ENCODE measurements at places on chromosomes 1 and 21. TPM values are rescaled to one million over a fixed set of nuclear protein-coding genes. Genes with fewer than 3 reads are reported as not detected.

The NUP210L gene
- total RNA-seq, result not detected

DNA sequence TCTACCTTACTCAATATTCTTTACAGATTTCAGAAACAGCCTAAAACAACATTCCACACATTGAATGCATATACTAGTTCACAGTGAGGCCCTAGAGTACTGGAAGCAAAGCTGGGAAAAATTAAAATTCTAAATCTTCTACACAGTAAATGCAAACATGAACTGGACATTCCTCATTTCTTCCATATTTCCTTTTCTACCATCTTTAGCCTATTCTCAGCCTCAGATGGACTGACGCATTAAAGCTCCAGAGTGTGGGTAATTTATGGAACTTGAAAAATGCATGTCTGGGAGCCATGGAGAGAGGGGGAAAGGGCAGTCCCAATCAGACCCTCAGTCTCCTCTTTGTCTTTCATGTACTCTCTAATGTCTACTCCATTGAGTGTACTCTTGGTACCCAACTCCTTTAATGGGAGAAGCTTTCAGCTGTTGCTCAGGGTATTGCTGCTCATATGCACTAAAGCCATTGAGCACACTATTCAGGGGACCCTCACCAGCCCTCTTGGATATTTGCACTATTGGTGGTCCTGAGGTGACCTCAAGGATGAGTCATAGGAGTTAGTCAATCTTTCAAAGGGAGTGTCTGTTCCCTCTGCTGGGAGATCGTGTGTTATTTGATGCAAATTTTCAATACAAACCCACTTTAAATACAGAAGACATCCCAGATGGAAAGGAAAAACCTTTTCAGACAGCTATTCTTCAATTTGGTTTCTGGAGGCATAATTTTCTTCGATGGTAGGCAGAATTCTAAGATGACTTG lies 83.3 kb upstream of the KCNJ15 start:
- H3K4me3 ChIP-seq, result no peak overlapping the region
- H3K36me3 ChIP-seq, result no peaks in the 10 kb centered on the region
- DNase-seq, result no peak
- no peak overlapping the region for H3K27ac ChIP-seq
- H3K27me3 ChIP-seq, result no peaks in the 10 kb centered on the region

DNA sequence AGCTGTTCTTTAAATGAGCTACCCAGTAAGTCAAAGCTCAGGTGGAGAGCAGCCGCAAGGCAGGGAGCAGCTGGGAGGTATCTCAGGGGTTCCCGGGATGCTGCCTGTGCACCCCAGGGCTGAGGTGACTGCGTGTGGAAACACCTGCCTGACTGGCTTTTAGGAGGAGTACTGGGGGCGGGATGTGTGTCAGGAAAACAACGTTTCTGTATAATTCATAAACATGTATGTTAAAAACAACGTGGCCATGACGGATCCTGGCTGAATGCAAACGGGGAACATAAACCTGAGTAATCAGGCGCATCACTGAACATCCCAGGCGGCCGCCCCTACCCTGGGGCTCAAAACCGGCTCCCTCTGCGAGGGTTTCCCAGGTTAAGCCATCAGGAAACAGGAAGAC lies 1.5 kb downstream of the C1orf159 start:
- DNase-seq, result no peak
- H3K4me3 ChIP-seq, result peak overlapping the region; percentile 66
- no peaks in the 10 kb centered on the region for H3K36me3 ChIP-seq
- no peak overlapping the region for H3K27ac ChIP-seq
- peaks cover 11% of the 10 kb centered on the region for H3K27me3 ChIP-seq

The REG4 gene
- not detected for total RNA-seq

GRCh38 chr1:116674751-116675150 lies 7.2 kb upstream of the IGSF3 start:
- H3K36me3 ChIP-seq, result no peaks in the 10 kb centered on the region
- H3K27ac ChIP-seq, result no peak overlapping the region
- H3K27me3 ChIP-seq, result no peaks in the 10 kb centered on the region
- no peak overlapping the region for H3K4me3 ChIP-seq
- DNase-seq, result no peak
- H3K4me1 ChIP-seq, result no peaks in the 10 kb centered on the region

DNA sequence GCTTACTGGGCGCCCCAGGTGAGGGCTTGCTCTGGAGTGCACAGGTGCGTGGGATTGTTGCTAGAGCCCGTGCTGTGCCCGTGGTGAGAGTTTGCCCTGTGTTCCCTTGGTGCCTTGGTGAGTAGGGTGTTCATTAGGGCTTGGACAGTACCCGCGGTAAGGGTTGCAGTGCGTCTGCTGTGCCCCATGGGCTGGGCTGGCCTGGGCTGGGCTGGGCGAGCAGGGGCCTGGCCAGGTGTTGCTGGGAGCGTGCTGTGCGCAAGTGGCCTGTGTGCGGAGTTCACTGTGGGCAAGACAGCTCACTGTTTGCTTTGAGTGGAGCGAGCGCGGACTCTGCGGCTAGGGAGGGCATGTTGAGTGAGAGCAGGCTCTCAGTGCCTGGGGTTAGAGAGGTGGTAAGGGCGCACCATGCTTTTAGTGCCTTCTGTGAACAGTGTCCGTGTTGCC lies 725 bp downstream of the CR1L start:
- no peaks in the 10 kb centered on the region for H3K36me3 ChIP-seq
- H3K27me3 ChIP-seq, result peaks cover 10% of the 10 kb centered on the region
- peak; percentile 49 for DNase-seq
- peaks cover 44% of the 10 kb centered on the region for H3K4me1 ChIP-seq

DNA sequence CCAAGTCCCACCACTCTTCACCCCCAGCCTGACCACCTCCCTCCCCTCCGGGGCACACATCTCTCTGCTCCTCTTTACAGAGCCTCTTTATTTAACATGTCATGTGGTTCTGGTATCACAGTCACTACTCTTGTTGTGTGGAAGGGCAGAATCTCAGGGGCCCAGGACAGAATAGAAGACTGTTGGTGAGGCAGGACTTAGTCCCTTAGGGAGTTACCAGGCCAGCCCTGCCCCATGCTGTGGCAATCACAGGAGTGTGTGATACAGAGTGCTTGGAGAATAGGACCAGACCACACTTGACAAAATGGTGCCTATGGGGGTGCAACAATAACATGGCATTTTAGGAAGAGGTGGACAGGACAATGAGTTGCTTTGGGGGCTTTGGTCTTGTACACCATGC lies 43.0 kb upstream of the CRNN start:
- H3K27me3 ChIP-seq, result no peaks in the 10 kb centered on the region
- H3K4me3 ChIP-seq, result no peak overlapping the region
- H3K27ac ChIP-seq, result no peak overlapping the region
- 0 out of 2 replicates have a peak, but pooled peaks cover 3% of the 10 kb centered on the region for H3K4me1 ChIP-seq
- no peaks in the 10 kb centered on the region for H3K36me3 ChIP-seq
- no peak for DNase-seq

GRCh38 chr1:19712928-19713327 lies 48.3 kb downstream of the HTR6 start:
- H3K27ac ChIP-seq, result no peak overlapping the region
- no peaks in the 10 kb centered on the region for H3K36me3 ChIP-seq
- no peaks in the 10 kb centered on the region for H3K4me1 ChIP-seq
- H3K27me3 ChIP-seq, result no peaks in the 10 kb centered on the region

GRCh38 chr1:29730623-29731022 lies 494.3 kb downstream of the PTPRU start:
- H3K4me3 ChIP-seq, result no peak overlapping the region
- no peaks in the 10 kb centered on the region for H3K36me3 ChIP-seq
- H3K4me1 ChIP-seq, result no peaks in the 10 kb centered on the region
- DNase-seq, result no peak
- H3K27me3 ChIP-seq, result no peaks in the 10 kb centered on the region

DNA sequence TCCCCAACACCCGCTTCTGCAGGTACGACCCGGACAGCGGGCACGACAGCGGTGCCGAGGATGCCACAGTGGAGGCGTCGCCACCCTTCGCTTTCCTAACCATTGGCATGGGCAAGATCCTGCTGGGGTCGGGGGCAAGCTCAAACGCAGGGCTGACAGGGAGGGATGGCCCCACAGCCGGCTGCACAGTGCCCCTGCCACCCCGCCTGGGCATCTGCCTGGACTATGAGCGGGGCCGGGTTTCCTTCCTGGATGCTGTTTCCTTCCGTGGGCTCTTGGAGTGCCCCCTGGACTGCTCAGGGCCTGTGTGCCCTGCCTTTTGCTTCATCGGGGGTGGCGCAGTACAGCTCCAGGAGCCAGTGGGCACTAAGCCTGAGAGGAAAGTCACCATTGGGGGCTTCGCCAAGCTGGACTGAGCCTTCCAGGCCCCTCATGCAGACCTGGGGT lies 10.1 kb downstream of the TRIM46 start:
- H3K4me1 ChIP-seq, result peaks cover 17% of the 10 kb centered on the region
- H3K27me3 ChIP-seq, result no peaks in the 10 kb centered on the region
- H3K4me3 ChIP-seq, result no peak overlapping the region
- peaks cover 13% of the 10 kb centered on the region for H3K36me3 ChIP-seq

DNA sequence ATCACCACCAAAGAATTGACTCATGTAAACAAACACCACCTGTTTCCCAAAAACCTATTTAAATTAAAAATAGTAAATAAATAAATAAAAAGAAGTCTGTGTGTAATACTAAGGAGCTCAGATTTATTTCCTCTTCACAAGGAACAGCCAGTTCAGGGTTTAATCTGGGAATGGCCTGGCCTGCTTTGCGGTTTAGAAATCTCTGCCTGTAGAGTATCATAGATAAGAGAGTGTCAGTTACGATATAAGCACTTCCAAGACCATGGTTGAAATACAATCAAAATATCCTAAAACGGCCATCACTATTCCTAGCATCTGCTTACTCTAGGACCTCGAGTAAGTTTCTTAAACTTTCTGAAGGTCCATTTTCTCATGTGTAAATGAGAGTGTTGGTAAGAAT lies 274.4 kb downstream of the PLPP3 start:
- no peak overlapping the region for H3K27ac ChIP-seq
- no peak overlapping the region for H3K4me3 ChIP-seq
- DNase-seq, result no peak
- no peaks in the 10 kb centered on the region for H3K27me3 ChIP-seq
- no peaks in the 10 kb centered on the region for H3K4me1 ChIP-seq
- no peaks in the 10 kb centered on the region for H3K36me3 ChIP-seq

The FMO2 gene
- total RNA-seq, result not detected
